Stimulated activated CD4-positive, alpha-beta T cell treated with anti-CD3 and anti-CD28 coated beads, Interleukin-2, amount 100 ng/mL, for 48 hours (primary cell): ENCODE measurements at places on chromosomes 7 and 10.

- DNase-seq = no peak
Observed at GRCh38 chr7:152336754-152337368, 98.9 kb downstream of the KMT2C start.

GRCh38 chr7:41130561-41131236 lies 572.2 kb downstream of the INHBA start:
- DNase-seq = no peak

DNA sequence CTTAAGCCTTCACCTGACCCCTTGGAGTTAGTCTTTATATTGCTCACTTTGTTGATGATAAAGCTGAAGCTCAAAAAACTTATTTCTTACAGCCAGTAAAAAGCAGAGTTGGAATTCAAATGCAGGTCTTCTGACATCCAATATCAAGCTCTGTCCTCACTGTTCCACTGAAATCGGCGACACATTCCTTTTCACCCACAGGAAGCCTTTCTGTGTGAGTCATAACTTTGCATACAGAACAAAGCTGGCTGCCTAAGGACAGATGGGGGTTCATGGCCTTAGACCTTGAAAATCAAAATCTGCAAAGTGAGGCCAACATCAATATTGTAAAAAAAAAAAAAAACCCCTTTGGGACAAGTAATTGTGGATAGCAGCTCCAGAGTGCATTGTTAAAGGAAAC lies 21.8 kb upstream of the AKR1B1 start:
- DNase-seq = no peak

- DNase-seq = no peak
Observed at GRCh38 chr10:14173706-14174594, 156.8 kb downstream of the FRMD4A start.

GRCh38 chr7:79880312-79880711 lies 254.3 kb upstream of the GNAI1 start:
- no peak for DNase-seq

DNA sequence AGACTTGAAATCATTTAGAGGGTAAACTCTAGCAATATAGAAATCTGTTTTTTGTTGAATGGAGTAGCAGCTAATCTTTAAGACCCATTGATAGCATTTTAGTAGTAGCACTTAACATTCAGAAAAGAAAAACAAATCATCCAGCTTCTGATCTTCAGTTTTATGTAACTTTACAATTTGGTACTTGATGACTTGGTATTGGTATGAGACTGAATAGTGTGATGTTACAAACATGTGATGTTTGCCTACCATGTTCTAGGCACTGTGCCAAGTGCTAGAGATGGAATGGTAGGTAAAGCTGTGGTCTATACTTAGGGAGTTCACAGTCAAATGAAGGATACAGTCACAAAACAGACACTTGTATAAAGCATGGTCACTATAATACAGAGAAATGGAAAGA lies 21.3 kb downstream of the ZEB1 start:
- no peak for DNase-seq

GRCh38 chr10:76073524-76073923 lies 642.1 kb downstream of the LRMDA start:
- DNase-seq = no peak

- no peak for DNase-seq
Observed at GRCh38 chr7:138243430-138243829, 167.2 kb downstream of the AKR1D1 start.

DNA sequence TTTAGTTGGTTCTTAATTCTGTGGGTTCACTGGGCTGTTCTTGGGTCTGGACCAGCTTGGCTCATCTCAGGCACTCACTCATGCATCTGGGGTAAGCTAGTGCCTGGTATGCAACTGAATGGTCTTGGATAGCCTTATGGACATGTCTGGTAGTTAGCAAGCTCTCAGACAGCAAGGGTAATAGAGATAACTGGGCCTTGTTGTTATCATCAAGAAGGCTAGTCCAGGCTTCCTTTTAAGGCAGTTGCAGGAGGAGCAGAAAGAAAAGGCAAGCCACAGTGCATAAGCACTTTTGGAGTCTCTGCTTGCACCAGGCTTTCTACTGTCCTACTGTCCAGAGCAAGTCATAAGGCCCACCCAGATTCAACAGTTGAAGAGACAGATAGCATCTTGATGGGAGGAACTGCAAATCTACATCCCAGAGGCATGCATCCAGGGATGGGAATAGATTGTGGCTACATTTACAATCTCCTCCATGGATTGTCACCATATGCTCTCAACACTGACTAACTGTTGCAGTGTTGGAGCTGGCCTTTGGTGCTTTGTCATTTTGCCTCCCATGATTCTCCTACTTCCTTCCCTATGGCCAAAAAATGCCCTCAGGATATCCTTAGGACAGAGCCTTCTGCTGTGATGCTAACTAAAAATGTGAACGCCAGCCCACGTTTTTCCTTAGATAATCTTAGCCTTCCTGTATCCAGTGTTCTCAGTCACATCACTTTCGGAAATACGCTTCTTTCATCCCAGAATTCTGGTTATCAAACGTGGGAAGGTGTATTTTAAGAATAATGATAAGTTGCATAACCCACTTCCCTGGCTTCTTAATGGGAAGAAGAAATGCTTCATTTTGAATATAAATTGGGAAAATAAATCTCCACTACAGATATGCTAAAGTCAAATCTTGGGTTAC lies 3.6 kb downstream of the GIMAP4 start:
- DNase-seq = no peak

GRCh38 chr7:26376175-26376917 lies 84.7 kb downstream of the SNX10 start:
- peak; percentile 32 for DNase-seq

DNA sequence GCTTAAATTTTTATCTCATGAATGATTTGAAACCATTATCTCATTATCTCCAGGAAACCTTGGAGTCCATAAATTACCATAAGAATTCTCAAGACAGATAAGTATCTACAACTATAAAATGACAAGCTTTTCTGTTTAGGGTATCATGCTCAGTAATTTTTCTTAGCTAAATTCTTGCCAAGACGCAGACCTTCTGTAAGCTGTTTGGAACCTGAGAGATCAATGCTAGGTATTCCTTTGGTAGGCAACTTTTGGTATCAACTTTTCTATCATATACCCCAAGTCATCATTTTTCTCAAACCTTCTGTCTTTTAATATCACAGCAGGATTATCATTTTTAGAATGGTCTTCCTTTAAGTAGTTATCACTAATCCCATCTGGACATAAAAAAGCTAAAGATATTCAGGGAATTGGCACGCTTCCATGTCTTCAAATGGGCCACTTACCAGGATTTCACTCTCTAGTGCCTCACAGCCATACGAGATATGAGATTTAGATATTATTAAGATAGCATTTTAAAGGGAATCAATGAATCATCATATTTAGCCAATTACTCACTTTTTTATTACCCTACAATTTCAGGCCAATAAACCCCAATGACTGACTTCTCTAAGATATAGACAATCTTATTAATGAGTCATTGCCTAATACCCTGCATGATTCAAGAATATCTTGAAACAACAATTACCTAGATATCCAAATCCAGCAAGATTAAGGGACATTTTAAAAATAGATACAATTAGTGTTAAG lies 544.1 kb downstream of the HTR7 start:
- no peak for DNase-seq

DNA sequence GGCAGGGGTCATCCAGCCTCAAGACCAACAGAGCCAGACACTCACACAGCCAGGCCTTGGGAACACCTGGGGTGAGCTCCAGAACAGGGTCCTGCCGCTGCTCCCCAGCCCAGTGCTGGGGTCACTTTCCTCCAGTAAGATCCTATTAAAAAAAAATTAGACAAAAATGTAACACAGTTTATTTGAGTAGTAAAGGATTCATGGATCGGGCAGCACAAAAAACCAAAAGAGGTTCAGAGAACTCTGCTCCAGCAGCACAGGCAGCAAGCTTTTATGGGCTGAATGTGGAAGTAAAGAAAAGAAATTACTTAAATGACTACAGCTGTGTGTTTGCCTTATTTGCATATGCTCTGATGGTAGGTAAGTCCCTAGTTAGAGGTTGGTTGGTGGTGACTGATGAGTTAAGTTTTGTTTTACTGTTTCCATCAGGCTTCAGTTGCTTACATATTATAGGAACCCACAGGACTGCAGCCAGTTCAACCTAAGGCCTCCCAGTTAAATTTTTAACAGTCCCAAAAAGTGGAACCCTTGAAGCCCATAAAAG lies 80.5 kb upstream of the FGFR2 start:
- DNase-seq = no peak

DNA sequence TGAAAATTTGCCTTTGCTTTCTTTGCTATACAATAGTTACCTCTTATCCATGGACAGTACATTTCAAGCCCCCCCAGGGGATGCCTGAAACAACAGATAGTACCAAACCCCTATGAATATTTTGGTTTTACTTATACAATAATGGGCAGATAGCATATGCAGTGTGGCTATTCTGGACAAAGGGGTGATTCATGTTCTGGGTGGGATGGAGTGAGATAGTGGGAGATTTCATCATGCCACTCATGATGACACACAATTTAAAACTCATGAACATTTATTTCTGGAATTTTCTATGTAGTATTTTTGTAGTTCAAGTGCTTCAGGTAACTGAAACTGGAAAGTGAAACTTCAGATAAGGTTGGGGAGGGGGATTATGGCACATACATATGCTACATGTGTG lies 12.0 kb downstream of the STARD3NL start:
- DNase-seq = no peak

DNA sequence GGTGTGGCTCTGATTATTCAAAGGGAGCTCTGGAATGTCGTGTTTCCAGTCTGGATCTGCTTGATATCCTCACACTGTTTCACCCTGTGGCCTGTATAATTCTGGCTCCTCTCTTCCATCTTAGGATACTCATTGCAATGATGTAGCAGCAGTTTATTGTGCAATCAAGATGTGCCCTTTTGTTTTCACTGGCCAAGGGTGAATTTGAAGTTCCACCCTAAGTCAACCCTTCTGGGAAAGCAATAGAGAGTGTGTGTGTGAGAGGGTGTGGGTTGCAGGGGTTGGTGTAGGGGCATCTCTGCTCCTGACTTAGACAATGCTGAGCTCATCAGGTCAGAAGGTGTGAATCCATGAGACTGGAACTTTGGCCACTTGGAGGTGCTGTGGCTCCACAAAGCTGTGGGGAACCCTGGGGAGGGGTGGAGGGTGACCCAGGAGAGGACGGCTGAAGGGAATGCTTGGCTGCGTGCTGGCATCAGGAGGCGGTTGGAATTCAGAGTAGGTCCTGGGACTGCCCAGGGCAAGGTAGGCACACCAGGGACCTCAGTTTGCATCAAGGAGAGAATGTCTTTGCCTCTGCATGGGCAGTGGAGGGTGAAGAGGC lies 118.0 kb upstream of the PRSS58 start:
- DNase-seq = no peak

DNA sequence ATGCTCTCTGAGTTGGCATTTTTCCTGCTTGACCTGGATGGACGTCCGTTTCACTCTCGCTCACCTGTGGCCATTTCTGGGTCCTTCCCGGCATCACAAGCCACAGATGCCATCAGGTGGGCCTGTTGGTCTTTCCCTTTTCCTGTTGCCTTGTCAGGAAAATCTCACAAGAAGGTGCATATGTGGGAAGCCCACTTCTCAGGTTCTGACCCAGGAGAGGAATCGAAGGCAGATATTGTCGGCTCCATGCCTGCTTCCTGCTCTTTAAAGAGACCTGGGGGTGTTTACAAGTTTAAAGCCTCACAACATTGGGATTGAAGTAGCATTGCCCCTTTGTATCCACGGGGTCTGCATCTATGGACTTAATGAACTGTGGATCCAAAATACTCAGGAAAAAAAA lies 357.9 kb downstream of the RPS24 start:
- no peak for DNase-seq

- DNase-seq = no peak
Observed at GRCh38 chr7:19915596-19915995, 142.2 kb upstream of the TMEM196 start.

- peak; percentile 18 for DNase-seq
Observed at GRCh38 chr7:8217200-8218068, 44.5 kb downstream of the ICA1 start.

DNA sequence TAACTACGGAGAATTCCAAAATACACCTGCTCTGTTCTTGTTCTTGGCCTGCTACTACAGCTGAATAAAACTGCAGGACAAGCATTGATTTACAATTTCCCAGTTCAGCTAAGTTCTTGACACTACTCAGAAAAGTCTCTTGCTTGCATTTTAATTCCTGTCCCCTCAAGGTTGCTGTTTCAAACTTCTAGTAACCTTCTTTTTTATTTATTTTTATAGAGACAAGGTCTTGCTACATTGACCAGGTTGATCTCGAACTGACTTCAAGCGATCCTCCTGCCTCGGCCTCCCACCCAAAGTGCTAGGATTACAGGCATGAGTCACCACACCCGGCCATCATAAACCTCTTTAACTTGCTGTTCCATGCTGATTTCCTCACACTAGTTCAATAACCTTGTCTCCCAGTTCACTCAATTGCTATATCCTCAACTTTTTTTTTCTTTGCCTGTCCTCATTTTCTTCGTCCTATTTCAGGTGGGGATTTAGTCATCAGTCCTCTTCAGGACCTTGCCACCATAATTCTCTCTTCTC lies 79.9 kb downstream of the ARHGAP21 start:
- DNase-seq = no peak
